ENCODE measurements at places on chromosomes 4 and X.
A peak's percentile ranks its signal among the peaks of the same experiment; 100 is the strongest.

- peak; percentile 16 for DNase-seq
Measured at GRCh38 chr4:75561789-75562188, 5.9 kb downstream of the ODAPH start.

DNA sequence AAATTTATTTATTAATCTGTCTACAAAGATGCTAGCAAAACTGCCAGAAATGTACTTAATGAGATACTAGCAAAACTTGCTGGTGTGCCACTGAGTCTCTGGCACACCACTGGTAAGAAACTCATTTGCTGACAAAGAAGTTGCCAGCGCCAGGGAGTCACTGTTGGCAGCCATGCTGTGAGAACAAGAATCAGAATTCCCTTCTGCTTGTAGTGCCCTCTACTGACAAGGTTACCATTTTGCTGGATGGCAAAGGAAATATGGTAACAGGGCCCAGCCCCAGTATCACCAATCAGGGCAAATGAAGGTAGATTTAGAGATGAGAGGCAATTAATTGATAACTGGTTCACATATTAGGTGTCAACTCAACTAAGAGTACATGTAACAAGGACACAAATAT is 750.1 kb upstream of the ADGRL3 start:
- DNase-seq, result no peak

DNA sequence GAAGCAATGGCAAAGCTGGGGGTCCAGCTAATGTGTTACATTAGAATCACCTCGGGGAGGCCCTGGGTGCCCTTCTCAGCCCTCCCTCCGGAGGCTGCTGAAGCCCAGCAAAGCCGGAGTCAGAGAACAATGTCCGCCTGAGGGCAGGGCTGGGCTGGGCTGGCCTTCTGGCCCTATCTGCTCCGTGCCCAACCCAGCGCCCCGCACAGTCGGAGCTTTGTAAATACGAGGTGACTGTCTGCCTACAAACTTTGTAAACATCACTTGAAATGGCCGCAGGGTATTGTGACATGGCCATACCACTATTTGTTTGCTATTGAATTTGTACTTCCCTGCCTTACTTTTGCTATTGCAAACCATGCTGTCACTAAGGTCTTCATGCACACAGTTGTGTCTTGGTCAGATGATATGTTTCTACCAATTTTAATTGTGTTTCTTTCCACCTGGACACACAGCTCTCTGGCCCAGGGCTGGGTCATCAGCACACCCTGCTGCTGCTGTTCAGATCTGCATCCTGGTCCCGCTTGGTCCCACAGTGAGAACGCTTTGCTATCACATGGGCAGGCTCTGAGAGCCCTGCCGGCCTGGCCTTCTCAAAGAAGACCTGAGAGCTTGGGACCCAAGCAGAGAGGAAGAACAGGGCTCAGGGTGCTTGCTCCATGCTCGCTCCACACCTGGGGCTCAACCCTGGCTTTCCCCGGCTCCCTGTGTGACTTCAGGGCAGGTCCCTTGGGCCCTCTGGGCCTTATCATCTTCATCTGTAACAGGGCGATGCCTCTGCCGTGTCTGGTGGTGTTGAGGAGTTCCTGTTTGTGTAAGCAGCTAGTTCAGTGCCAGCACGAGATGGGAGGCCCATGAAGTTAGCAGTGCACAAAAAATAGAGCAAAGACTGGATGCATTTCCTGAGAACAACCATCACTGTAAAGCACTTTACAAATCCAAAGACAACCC is 2.3 kb downstream of the S100P start:
- no peak for DNase-seq

DNA sequence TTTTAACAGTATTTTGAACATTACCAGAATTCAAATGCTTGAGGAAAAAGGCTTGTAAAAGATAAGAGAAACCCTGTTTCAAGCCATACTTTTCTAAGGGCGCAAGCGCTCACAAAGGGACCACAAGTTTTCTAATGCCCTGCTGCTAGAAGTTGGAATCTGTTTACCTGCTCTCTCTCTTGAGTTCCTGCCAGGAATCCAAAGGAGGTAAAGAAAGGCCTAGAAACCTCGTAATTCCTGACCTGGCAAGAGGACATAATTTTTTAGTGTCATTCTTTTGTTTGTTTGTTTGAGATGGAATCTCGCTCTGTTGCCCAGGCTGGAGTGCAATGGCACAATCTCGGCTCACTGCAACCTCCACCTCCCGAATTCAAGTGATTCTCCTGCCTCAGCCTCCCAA is 1.4 kb upstream of the FUNDC1 start:
- no peak for DNase-seq

DNA sequence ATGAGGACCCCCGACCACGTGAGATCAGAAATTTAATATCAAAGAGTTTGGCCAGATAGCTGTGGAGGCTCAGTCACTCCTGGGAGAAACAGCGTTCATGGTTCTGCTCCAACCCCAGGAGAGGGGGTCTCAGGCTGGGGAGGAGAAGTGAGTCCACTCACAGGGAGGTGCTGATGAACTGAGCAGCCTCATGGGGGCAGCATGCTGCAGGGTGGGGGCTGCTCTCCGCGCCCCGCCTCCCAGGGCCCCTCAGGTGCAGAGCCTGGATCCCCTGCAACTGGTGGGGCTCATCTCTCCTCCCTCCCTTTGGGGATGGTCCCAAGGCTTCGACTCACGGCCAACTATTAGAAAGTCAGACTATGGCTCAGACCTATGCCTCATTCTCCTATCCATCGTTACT is 26.6 kb upstream of the C4orf50 start:
- DNase-seq, result no peak

- DNase-seq, result no peak
Measured at GRCh38 chrX:36501169-36501702, 506.9 kb upstream of the FAM47C start.

GRCh38 chr4:184769141-184769765 is 35.4 kb upstream of the CENPU start:
- DNase-seq, result no peak

DNA sequence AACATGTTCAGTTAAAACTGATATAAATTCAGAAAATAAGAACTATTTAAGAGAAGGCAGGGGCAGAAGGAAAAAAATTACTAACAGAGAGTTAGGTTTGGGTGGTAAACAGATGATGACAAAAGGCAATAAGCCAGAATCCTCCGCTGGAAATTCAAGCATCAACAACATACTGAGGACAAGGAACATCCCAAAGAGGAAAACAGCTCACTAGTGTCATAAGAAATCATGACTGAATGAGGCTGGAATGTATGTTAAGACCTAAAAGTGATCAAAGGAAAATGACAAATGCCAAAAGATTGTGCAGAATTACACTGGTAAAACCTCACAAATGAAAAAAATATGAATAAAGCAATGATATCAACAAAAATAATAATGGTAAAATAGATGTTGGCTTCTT is 88.4 kb downstream of the WDFY3 start:
- DNase-seq, result peak; percentile 96

- no peak for DNase-seq
Measured at GRCh38 chr4:84917086-84917821, 49.2 kb downstream of the WDFY3 start.

GRCh38 chr4:73815145-73815544 is 21.3 kb upstream of the CXCL6 start:
- DNase-seq, result no peak

- DNase-seq, result no peak
Measured at GRCh38 chr4:78581618-78582017, 30.0 kb downstream of the ANXA3 start.

GRCh38 chr4:182593402-182593801 is 323.8 kb downstream of the DCTD start:
- no peak for DNase-seq

GRCh38 chrX:30955687-30956086 is 66.6 kb upstream of the TAB3 start:
- DNase-seq, result no peak

DNA sequence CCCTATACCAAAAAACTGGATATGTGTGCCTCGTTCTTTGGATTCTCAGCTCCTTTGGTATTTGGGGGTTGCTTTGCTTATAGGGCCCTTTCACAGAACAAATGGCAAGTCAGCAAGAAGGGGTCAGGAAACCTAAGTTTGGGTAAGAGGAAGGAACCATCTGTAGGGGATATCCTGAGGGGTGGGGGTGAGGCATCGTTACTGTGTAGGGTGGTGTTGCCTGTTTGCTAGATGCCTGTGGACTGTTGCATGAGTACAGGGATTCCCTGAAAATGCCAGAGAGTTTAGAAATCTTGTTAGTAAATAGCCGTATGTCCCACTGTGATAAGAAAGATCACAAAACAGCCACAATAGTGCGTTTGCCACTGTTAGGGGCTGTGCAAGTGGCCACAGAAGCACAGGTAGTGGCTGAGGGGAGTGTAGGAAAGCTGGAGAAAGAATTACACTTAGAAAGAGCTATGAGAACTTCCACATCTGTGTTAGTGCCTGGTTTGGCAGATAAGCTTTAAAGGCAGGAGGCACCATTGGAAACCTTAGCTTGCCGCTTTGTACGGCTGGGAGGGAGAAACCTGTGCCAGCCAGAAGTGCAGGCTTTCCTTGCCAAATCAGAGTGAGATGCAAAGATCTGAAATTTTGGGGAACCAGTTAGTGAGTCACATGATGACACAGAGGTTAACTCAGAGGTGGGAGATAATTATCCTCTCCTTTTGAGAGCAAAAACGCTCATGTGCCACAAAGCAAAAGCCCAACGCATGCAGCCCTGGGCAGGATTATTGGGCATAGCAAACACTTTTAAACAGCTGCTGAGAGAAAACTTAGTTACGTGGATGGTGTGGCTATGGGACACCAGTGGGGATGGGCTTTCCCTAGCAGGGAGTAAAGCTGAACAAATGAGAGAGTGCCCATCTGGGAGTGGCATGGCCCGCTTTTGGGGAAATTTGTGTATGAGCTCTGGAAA is 343.7 kb downstream of the ARAP2 start:
- no peak for DNase-seq

DNA sequence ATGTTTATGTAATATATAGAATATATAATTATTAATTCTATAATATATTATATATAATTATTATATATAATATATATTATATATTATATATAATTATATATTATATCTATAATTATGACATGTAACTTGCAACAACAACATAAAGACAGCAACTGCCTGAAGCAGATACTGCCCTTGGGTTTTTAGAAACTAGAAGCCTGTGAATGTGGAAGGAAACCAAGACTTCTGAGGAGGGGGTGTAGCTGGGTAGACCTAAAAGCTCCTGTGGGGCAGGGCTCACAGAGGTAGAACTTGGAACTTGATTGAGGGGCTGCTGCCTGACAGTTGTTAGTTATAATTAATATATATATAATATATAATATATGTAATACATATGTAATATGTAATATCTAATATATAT is 167.2 kb upstream of the SLIT2 start:
- no peak for DNase-seq
